Stimulated activated CD8-positive, alpha-beta memory T cell treated with anti-CD3 and anti-CD28 coated beads, Interleukin-4, amount 100 ng/mL, for 1 hour (primary cell): ENCODE measurements at places on chromosomes 7 and 10.

- DNase-seq: no peak
Observed at GRCh38 chr10:76041551-76041950, 610.1 kb downstream of the LRMDA start.

- DNase-seq: no peak
Observed at GRCh38 chr7:157566631-157567006, 229.8 kb downstream of the DNAJB6 start.

GRCh38 chr10:130898381-130898780, 413.1 kb downstream of the TCERG1L start:
- DNase-seq: no peak

- DNase-seq: no peak
Observed at GRCh38 chr10:91694170-91694794, 61.4 kb upstream of the PPP1R3C start.

GRCh38 chr7:15403751-15404150, 158.1 kb downstream of the AGMO start:
- DNase-seq: no peak

- no peak for DNase-seq
Observed at GRCh38 chr7:29989257-29989995, at the start of gene SCRN1. Gene SCRN1 (minus strand): TSS chr7:29989801. CDS start chr7:29969067, 20,734 bp downstream.

- DNase-seq: no peak
Observed at GRCh38 chr7:13920053-13920697, 69.3 kb downstream of the ETV1 start.

- no peak for DNase-seq
Observed at GRCh38 chr10:92291921-92292845, 1.2 kb downstream of the MARCHF5 start.

GRCh38 chr10:117218654-117219053, 21.4 kb downstream of the KCNK18 start:
- no peak for DNase-seq

- no peak for DNase-seq
Observed at GRCh38 chr7:124208173-124208572, 175.3 kb upstream of the TMEM229A start.

- DNase-seq: no peak
Observed at GRCh38 chr7:71308096-71308495, 176.2 kb downstream of the GALNT17 start.

DNA sequence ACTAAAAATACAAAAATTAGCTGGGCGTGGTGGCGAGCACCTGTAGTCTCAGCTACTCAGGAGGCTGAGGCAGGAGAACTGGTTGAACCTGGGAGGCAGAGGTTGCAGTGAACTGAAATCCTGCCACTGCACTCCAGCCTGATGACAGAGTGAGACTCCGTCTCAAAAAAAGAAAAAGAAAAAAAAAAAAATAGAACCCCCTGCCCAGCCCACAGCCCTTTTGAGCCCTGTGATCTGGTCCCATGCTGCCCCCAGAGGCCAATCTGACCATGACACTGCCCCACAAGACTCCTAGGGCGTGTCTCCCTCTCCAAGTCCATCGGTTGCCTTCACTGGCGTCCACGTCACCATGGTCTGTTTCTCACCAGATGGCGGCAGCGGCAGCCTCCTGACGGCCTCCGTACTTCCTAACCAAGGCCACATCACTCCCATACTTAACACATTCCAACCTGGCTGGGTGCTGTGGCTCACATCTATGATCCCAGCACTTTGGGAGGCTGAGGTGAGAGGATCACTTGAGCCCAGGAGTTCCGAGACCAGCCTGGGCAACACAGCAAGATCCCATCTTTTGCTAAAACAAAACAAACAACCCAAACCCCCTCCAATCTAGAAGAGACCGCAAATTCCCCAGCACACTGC, 18.0 kb downstream of the STX1A start:
- no peak for DNase-seq
